SJCRH30 (cell line): ENCODE measurements at places on chromosomes 12 and 14. TPM values are rescaled to one million over a fixed set of nuclear protein-coding genes. Genes with fewer than 3 reads are reported as not detected.

CEBPE gene
- total RNA-seq: not detected in 2 replicates

TSFM gene
- 440 and 505 TPM in 2 replicates for total RNA-seq

KRT81 gene
- 0.06 TPM in 1 of 2 replicates, not detected in the other for total RNA-seq

BCL2L2 gene
- total RNA-seq: 19.0 and 22.3 TPM in 2 replicates

KLHL33 gene
- total RNA-seq: not detected in 2 replicates

DNA sequence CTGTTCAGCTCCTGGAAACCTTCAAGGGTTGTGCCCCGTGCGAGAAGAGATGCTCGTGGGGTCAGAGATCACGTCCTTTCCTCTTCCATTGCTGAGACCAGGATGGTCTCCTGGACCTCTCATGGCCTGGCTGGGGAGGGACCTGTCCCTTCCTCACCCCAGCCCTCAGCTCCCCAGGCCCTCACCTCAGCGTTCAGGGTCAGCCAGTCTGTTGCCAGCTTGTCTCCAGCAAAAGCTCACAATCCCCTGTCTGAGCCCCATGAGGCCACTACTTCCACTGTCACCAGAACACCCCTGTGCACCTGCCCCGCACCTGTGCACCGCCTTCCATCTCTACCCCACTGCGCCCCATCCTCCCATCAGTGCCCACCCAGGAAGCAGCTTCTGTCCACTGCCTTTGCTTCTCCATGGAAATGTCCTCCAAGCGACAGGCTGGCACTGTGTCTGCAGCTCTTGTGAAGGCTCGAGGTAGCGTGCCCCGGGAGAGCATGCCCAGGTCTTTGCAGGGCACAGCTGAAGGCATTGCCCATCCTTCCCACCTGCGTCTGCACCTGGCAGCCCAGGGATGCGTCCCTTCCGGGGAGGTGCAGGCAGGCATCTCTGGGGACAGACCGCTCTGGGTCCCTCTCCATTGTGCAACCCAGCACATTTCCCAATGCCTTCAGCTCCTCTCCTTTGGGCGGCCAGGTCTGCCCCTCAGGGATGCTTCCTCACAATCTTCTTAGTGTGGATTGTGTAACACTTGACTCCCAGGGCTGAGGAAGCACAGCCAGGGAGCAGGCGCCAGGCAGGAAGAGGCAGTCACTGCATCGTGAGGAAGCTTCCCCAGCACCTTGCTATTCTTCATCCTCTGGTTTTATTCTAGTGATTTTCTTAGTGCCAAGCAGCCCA, 179.6 kb downstream of the ADGRD1 start:
- H3K4me3 ChIP-seq: no peak overlapping the region
- no peaks in the 10 kb centered on the region for H3K27me3 ChIP-seq
- no peak overlapping the region for H3K27ac ChIP-seq
- DNase-seq: no peak
- H3K36me3 ChIP-seq: no peaks in the 10 kb centered on the region
- H3K4me1 ChIP-seq: peaks cover 6% of the 10 kb centered on the region

DNA sequence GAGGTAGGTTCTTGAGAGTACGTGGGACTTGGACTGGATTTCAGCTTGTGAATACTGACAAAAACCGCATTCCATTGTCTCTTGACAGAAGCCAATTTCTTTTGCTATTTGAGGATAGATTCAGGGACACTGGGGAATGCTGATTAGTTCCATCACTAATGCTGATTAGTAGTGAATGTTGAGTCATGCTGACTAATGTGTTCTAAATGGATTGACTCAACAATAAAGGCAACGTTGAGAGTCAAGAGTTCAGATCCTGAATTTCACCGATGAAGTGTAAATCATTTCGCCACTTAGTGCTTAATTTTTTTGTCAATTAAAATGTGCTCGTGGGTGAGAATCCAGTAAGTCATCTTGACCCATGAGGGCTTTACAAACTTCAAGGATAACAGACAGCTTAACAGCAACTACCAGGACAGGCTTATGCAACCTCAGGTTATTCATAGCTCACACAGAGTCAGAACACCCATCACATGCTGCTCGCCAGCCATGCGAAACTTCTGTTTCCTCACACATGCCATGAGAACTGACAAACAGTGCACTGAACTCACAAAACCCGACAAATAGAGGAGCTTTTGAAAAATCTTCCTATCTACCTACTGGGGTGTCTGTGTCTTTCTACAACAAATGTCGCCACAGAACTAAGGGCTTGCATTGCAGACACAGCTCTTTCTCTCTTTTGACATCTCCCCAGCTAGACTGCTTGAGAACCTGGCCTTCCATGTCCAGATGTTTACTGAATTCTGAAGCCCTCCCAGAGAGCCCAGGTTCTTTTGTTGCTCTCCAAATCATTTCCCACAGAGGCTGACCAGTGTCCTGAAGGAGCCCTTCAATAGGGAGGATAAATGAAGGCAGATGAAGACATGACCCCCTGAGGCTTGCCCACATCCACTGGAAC, 316.4 kb downstream of the ZFP36L1 start:
- DNase-seq: no peak
- 0 out of 2 replicates have a peak, but pooled peaks cover 3% of the 10 kb centered on the region for H3K4me1 ChIP-seq
- H3K27ac ChIP-seq: no peak overlapping the region
- H3K4me3 ChIP-seq: no peak overlapping the region
- no peaks in the 10 kb centered on the region for H3K36me3 ChIP-seq

GRCh38 chr14:32706721-32707519, 231.8 kb upstream of the NPAS3 start:
- H3K27me3 ChIP-seq: no peaks in the 10 kb centered on the region
- no peak overlapping the region for H3K4me3 ChIP-seq
- H3K36me3 ChIP-seq: no peaks in the 10 kb centered on the region
- no peaks in the 10 kb centered on the region for H3K4me1 ChIP-seq
- DNase-seq: no peak

DNA sequence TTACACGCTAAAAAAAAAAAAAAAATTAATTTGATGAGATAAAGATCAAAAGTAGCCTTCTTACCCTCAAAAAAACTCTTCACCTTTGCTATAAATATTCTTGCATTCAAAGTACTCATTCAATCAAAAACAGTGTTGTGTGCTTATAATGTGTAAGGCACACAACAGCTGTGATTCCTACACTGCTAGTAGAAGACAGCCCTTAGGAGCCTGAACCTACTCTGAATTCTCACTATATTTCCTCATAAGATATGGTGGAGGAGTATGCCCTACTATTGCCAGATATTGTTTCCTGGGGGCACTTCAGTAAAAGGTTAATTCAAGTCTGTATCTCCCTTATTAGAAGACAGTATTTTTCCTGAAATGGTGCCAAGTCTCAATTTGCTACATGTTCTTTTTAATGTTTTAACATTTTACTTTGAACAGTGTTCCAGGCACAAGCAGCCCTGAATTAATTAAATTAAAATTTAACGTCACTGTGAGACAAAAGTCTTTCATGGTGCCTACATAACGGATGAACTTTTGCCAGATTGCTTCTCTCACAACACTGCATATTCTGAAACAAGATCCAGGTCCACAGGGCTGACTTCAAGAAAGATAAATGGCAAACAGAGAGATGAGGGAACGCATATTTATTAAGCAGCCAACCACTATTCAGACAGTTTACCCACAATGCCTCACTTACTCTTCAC, 19.3 kb downstream of the PPP2R5E start:
- no peak for DNase-seq
- peaks cover 15% of the 10 kb centered on the region; the same call in 1 of the 2 replicates for H3K36me3 ChIP-seq
- H3K27ac ChIP-seq: no peak overlapping the region
- no peaks in the 10 kb centered on the region for H3K4me1 ChIP-seq
- H3K4me3 ChIP-seq: no peak overlapping the region

DNA sequence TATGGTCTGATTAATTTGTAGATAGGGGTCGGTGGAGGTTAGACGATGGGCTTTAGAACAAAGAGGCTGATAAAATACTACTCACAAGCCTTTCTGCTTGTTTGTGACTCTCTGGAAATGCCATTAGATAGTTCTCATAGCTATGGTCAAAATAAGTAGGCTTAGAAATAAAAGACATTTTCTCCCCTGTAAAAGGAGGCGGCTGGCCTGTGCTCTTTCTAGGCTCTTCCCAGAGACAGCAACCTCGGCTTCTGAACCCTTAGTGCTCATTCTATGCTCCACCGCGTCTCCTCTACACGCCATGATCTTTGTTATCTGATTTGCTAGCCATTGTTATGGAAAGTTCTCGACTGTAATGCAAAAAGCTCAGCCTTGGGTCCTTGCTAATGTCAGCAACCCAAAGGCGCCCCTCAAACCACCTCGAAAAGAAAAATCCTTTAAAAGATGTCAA, 64.5 kb downstream of the CRADD start:
- peak; percentile 9 for DNase-seq
- H3K27me3 ChIP-seq: no peaks in the 10 kb centered on the region
- H3K4me1 ChIP-seq: no peaks in the 10 kb centered on the region
- peak overlapping the region; percentile 56 for H3K4me3 ChIP-seq
- no peaks in the 10 kb centered on the region for H3K36me3 ChIP-seq
- H3K27ac ChIP-seq: no peak overlapping the region; the same call in 1 of the 2 replicates

GRCh38 chr14:44271637-44272036, 235.4 kb downstream of the FSCB start:
- no peaks in the 10 kb centered on the region for H3K4me1 ChIP-seq
- H3K27me3 ChIP-seq: no peaks in the 10 kb centered on the region
- no peak overlapping the region for H3K4me3 ChIP-seq
- no peak for DNase-seq
- no peak overlapping the region for H3K27ac ChIP-seq

GRCh38 chr12:47736877-47737676, 11.8 kb upstream of the ENDOU start:
- no peak overlapping the region for H3K4me3 ChIP-seq
- no peaks in the 10 kb centered on the region for H3K36me3 ChIP-seq
- peaks cover 29% of the 10 kb centered on the region for H3K4me1 ChIP-seq
- H3K27ac ChIP-seq: no peak overlapping the region

DNA sequence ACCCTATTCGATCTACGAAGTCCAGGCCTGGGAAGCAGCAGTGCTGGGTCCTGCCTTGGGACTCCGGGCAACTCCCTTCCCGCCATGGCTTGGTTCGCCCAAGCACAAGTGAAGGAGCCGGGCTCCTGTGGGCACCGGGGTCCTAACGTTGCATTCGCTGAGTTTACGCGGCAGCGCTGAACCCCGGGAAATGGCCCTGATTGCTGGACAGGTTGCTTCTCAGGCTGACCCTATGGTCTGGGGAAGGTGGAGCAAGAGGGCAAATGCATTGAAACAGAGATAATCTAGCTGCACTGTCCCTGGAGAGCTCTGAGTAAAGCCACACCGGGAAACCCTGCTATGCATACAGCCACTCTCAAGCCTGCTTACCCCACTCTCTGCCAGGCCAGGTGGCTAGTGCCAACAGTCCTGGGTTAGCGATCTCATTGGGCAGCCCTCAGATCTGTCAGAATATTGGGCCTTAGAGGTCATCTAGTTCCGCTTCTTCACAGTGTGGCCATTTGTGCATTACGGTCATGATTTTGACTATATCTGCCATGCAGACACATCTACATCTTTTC, 11.3 kb downstream of the SYNE3 start:
- H3K27ac ChIP-seq: no peak overlapping the region
- H3K36me3 ChIP-seq: peaks cover 19% of the 10 kb centered on the region
- no peak overlapping the region for H3K4me3 ChIP-seq
- H3K27me3 ChIP-seq: no peaks in the 10 kb centered on the region

- no peaks in the 10 kb centered on the region for H3K36me3 ChIP-seq
- no peaks in the 10 kb centered on the region for H3K4me1 ChIP-seq
- H3K27ac ChIP-seq: no peak overlapping the region
- no peaks in the 10 kb centered on the region for H3K27me3 ChIP-seq
- H3K4me3 ChIP-seq: no peak overlapping the region
- no peak for DNase-seq
Observed at GRCh38 chr14:47390831-47391504, 284.4 kb downstream of the MDGA2 start.

- H3K4me3 ChIP-seq: no peak overlapping the region
- no peaks in the 10 kb centered on the region for H3K36me3 ChIP-seq
- peaks cover 39% of the 10 kb centered on the region for H3K4me1 ChIP-seq
Observed at GRCh38 chr14:61256826-61257468, 24.2 kb downstream of the TMEM30B start.

- H3K36me3 ChIP-seq: no peaks in the 10 kb centered on the region
- DNase-seq: no peak
- no peaks in the 10 kb centered on the region for H3K27me3 ChIP-seq
- peaks cover 32% of the 10 kb centered on the region for H3K4me1 ChIP-seq
- no peak overlapping the region for H3K4me3 ChIP-seq
Observed at GRCh38 chr12:46456356-46457334, 84.1 kb upstream of the SLC38A2 start.

GRCh38 chr12:114762490-114763110, 78.6 kb upstream of the TBX3 start:
- H3K4me1 ChIP-seq: no peaks in the 10 kb centered on the region
- no peak overlapping the region for H3K4me3 ChIP-seq
- H3K27me3 ChIP-seq: no peaks in the 10 kb centered on the region
- H3K36me3 ChIP-seq: no peaks in the 10 kb centered on the region

DNA sequence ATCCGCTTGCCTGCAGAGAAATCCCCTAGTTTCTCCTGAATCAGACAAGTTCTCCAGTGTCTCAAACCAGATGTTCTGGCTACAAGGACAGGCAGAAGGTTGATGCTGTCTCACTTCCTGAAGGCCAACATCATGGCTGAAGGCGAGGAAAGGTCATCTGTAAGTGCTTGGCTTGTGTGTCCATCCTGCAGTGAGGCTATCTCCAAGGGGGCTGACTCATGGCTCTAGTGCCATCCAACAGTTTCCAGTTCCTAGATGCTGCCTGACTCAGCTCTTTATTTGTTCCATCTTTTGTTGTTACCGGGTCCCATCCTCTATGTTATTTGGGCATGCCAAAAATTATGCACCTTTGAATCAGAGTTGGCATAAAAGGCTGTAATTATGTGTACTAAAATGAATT, 232.1 kb upstream of the TBX3 start:
- no peak for DNase-seq
- no peak overlapping the region for H3K4me3 ChIP-seq
- H3K36me3 ChIP-seq: no peaks in the 10 kb centered on the region
- H3K4me1 ChIP-seq: no peaks in the 10 kb centered on the region
- no peak overlapping the region for H3K27ac ChIP-seq
- H3K27me3 ChIP-seq: no peaks in the 10 kb centered on the region

- H3K4me3 ChIP-seq: no peak overlapping the region
- no peaks in the 10 kb centered on the region for H3K27me3 ChIP-seq
- no peaks in the 10 kb centered on the region for H3K36me3 ChIP-seq
- H3K4me1 ChIP-seq: no peaks in the 10 kb centered on the region
- H3K27ac ChIP-seq: no peak overlapping the region
- DNase-seq: no peak
Observed at GRCh38 chr12:20440408-20440807, 72.1 kb downstream of the PDE3A start.

DNA sequence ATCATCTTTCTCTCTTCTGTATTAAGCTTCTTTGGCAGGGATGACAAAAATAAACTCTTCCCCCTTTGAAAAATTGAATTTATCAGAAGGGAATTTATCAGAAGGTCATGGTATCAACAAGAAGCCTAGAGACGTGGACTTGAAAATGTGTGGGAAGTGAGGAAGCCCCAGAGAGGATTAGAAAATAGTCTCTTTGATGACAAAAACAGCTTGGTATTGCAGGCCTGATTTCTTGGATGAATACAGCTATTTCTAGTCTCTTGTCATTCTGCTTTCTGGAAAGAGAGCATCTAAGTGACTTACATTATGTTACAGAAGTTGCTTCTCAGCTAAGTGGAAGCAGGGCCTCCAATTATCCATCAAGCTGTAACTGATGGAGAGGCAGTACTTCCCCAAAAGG, 111.1 kb downstream of the KITLG start:
- H3K4me1 ChIP-seq: peaks cover 4% of the 10 kb centered on the region; the same call in 1 of the 2 replicates
- no peak overlapping the region for H3K27ac ChIP-seq
- H3K36me3 ChIP-seq: no peaks in the 10 kb centered on the region
- no peak for DNase-seq
- H3K4me3 ChIP-seq: no peak overlapping the region

- no peak overlapping the region for H3K4me3 ChIP-seq
- peak; percentile 86 for DNase-seq
Observed at GRCh38 chr14:36604757-36605505, 22.5 kb upstream of the NKX2-8 start.
